ENCODE measurements at places on chromosomes 13 and 19. TPM values are rescaled to one million over a fixed set of nuclear protein-coding genes. Genes with fewer than 3 reads are reported as not detected.

The ERICH4 gene
- not detected for total RNA-seq

The ZNF587 gene
- total RNA-seq, result 21.6 TPM

The CLEC17A gene
- total RNA-seq, result not detected

The AP1M2 gene
- not detected for total RNA-seq

The LIM2 gene
- total RNA-seq, result not detected

The BLVRB gene
- total RNA-seq, result 17.5 TPM

The SWSAP1 gene
- total RNA-seq, result 0.25 TPM

The DAZAP1 gene
- 25.8 TPM for total RNA-seq

The SH3GL1 gene
- 25.8 TPM for total RNA-seq

The LMTK3 gene
- total RNA-seq, result 19.4 TPM

The ZSWIM9 gene
- total RNA-seq, result 3.9 TPM

The CCDC70 gene
- total RNA-seq, result not detected

The WDR88 gene
- not detected for total RNA-seq

The LRRC4B gene
- 67.4 TPM for total RNA-seq

The GALP gene
- 0.25 TPM for total RNA-seq

The LYPD5 gene
- 2.7 TPM for total RNA-seq

The ZNF581 gene
- 6.9 TPM for total RNA-seq

The UPK1A gene
- total RNA-seq, result not detected

The CPT1C gene
- total RNA-seq, result 40.6 TPM

The MAST3 gene
- 7.6 TPM for total RNA-seq

The C13orf46 gene
- total RNA-seq, result 0.25 TPM

The CD33 gene
- total RNA-seq, result not detected

The CCNE1 gene
- 1.2 TPM for total RNA-seq

The PRX gene
- 2.5 TPM for total RNA-seq

The POLRMT gene
- 11.3 TPM for total RNA-seq

The ZNF529 gene
- total RNA-seq, result 40.8 TPM

The ZNF439 gene
- 27.8 TPM for total RNA-seq

The GPC6 gene
- 14.3 TPM for total RNA-seq

The PSG7 gene
- not detected for total RNA-seq

The POU4F1 gene
- under 0.01 TPM for total RNA-seq

The SRRM5 gene
- total RNA-seq, result not detected

The FUT1 gene
- total RNA-seq, result 0.49 TPM

The FXYD5 gene
- total RNA-seq, result 0.74 TPM

The CD320 gene
- 15.5 TPM for total RNA-seq

The MCEMP1 gene
- total RNA-seq, result not detected

The PGLYRP2 gene
- total RNA-seq, result not detected

The MISP gene
- under 0.01 TPM for total RNA-seq

The MAST1 gene
- total RNA-seq, result 67.4 TPM

The F10 gene
- 0.74 TPM for total RNA-seq

The ERVV-1 gene
- total RNA-seq, result not detected

Measured in temporal lobe (tissue), 4 donors.